ENCODE measurements at places on chromosomes 7 and 10.

- H3K27me3 ChIP-seq, result no peaks in the 10 kb centered on the region
- peaks cover 65% of the 10 kb centered on the region for H3K4me1 ChIP-seq
These were observed 127.2 kb downstream of the LRRC4 start for GRCh38 chr7:127903892-127904669.

- H3K27me3 ChIP-seq, result no peaks in the 10 kb centered on the region
- H3K4me1 ChIP-seq, result no peaks in the 10 kb centered on the region
- no peak for DNase-seq
- no peak overlapping the region for H3K27ac ChIP-seq
- no peak overlapping the region for H3K4me3 ChIP-seq
- H3K36me3 ChIP-seq, result no peaks in the 10 kb centered on the region
These were observed 78.2 kb downstream of the ELFN1 start for GRCh38 chr7:1748076-1748838.

DNA sequence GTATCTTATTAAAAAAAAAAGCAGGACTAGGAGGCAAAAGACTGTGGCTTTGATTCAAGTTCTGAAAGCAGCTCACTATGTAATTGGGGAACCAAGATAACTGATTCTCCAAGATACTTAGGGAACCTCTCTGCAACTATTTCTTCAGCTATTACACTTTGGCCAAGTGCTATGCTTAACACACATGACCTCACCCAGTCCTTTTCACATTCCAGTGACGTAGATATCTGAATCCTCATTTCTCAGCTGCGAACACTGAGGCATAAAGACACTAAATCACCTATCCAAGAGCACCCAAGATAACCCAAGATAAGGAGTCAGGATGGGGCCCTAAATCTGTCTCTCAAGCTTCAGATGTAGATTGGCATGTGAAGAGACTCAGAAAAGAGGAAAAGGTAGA, 133.6 kb downstream of the GLI3 start:
- no peak for DNase-seq
- H3K4me3 ChIP-seq, result no peak overlapping the region
- no peak overlapping the region for H3K27ac ChIP-seq

DNA sequence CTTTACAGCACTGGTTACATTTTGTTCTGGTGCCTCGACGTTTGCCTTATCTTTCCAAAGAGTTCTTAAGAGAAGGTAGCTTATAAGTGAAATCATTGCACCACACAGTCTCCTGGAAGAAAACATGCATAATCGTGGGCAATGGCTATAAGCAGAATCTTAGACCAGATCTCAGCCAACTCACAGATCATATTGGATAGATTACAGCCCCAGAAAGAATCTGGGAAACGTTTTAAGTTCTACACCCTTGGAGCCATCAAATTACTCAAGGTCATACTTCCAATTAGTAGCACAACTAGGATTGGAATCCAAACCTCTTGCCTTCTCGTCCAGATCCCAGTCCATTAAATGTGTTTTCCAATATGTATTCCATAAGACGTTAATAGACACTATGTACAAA, 8.8 kb upstream of the PDCD4 start:
- H3K36me3 ChIP-seq, result no peaks in the 10 kb centered on the region
- H3K4me1 ChIP-seq, result peaks cover 24% of the 10 kb centered on the region
- DNase-seq, result no peak
- H3K27ac ChIP-seq, result no peak overlapping the region

DNA sequence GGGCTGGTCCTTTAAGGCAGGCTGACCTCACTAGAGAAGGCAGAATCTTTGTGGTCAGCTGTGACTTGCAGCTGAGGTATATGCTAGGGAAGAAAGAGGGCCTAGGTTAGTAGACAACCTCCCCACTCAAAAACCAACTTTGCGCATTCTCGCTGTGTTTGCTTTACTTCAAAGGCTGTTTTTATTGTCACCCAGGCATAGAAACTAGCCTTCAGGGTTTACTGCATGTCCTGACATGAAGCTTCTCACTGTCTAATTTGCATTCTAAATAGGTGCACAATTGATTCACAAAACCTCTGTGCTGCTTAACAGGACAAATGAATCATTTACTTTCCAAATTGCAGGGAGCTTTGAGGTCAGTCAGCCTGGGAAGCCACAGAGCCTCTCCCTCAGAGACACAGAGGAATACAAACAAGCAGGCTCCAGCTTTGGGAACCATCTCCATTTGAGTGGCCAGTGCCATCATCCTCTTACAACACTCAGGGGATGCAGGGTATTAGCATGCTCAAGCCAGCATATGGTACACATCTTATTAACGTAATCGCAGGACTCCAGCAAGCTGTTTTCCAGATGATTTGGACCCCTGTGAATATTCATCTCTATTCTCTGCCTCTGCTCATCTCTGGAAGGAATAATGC, 596.4 kb upstream of the GHITM start:
- no peaks in the 10 kb centered on the region for H3K4me1 ChIP-seq
- DNase-seq, result no peak
- H3K36me3 ChIP-seq, result no peaks in the 10 kb centered on the region
- H3K4me3 ChIP-seq, result no peak overlapping the region
- no peak overlapping the region for H3K27ac ChIP-seq

- peak overlapping the region; percentile 74 for H3K4me3 ChIP-seq
- peak; percentile 77 for DNase-seq
- H3K27me3 ChIP-seq, result peaks cover 6% of the 10 kb centered on the region
These were observed 884 bp downstream of the ICA1 start for GRCh38 chr7:8260871-8261694.

- H3K36me3 ChIP-seq, result no peaks in the 10 kb centered on the region
- no peak overlapping the region for H3K27ac ChIP-seq
- DNase-seq, result no peak
- no peaks in the 10 kb centered on the region for H3K27me3 ChIP-seq
- no peaks in the 10 kb centered on the region for H3K4me1 ChIP-seq
- H3K4me3 ChIP-seq, result peak overlapping the region; percentile 21
These were observed 63.6 kb downstream of the PDIA4 start for GRCh38 chr7:148964483-148965267.

DNA sequence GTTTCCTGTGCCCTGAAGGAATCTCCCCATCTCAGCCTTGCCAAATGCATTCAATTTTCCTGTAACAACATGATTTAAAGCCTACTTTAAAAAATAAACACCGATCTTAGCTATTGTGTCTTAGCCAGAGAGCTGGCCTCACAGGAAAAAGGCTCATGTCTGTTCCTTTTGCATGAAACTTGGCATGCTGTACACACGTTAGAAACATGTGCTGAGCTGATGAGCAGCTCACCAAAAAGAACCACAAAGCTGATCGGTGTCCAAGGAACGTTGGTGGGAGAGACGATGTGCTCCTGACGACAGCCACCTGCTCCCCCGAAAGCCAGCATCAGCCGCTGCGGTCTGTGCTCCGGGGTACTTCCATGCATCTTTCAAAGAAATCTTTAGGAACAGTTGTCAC, 135.9 kb downstream of the ADARB2 start:
- no peak for DNase-seq
- H3K27me3 ChIP-seq, result no peaks in the 10 kb centered on the region
- no peak overlapping the region for H3K4me3 ChIP-seq
- no peak overlapping the region for H3K27ac ChIP-seq
- H3K4me1 ChIP-seq, result no peaks in the 10 kb centered on the region

DNA sequence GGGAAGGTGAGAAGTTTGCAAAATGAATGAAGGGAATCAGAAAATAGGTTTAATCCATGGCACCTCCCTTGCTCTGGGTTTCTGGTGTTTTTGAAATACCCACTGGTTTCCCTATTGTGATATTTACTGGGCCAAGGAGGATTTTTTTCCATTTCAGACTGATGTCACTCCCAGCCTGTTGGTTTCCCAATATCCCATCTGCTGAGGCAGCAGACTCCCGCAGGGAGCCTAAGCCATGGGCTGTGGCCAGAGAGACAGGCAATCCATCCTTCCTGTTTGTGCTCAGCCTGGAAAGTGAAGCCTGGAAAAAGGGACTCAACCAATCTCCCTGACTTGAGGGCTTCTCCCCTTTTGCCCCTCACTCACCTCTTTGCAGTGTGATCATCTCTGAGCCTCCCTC, 22.8 kb downstream of the FAM107B start:
- H3K4me1 ChIP-seq, result peaks cover 3% of the 10 kb centered on the region
- no peak overlapping the region for H3K4me3 ChIP-seq
- H3K27ac ChIP-seq, result no peak overlapping the region
- H3K27me3 ChIP-seq, result no peaks in the 10 kb centered on the region
- DNase-seq, result no peak

DNA sequence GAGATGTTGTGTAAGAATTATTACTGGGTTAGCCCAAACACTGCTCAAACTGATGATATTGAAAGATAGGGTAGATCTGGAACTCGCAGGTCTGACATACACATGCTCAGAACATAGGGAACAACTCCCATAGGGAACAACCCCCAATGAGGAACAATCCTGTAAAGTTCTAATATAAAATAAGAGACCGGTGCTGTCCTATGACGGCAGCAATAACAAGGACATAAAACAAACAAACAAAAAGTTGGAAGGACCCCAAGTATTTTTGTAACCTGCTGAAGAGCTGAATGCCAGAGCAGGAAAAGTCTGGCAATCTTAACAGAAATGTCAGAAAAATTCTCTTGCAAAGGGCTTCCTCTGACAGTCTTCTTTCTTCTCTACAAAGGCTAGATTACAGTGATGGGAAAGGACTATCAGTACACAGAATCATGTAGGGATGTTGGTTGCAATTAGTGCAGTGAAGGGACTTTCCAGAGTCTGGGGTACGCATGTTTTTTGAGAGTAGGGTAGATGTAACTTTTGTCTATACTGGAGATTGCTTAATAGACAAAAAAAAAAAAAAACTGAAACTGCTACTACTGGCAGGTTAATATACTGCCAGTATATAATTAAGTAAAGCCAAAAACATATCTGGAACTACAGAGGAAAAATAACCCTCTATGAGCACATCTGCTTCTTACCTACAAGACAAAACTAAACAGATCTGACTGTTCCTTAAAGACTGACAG, 35.5 kb downstream of the IDE start:
- no peaks in the 10 kb centered on the region for H3K4me1 ChIP-seq
- no peak overlapping the region for H3K27ac ChIP-seq
- no peaks in the 10 kb centered on the region for H3K27me3 ChIP-seq
- no peak overlapping the region for H3K4me3 ChIP-seq
- DNase-seq, result no peak

GRCh38 chr10:97331153-97331703, 3.3 kb downstream of the FRAT2 start:
- no peaks in the 10 kb centered on the region for H3K27me3 ChIP-seq
- no peaks in the 10 kb centered on the region for H3K36me3 ChIP-seq
- peak; percentile 17 for DNase-seq
- H3K27ac ChIP-seq, result no peak overlapping the region
- no peak overlapping the region for H3K4me3 ChIP-seq
- H3K4me1 ChIP-seq, result peaks cover 44% of the 10 kb centered on the region

- peaks cover 10% of the 10 kb centered on the region for H3K4me1 ChIP-seq
- H3K27ac ChIP-seq, result no peak overlapping the region
- H3K27me3 ChIP-seq, result peaks cover 13% of the 10 kb centered on the region
These were observed 683.7 kb downstream of the LRMDA start for GRCh38 chr10:76115131-76115470.

Data from small intestine (tissue), 16 donors.